ENCODE measurements at places on chromosomes 3 and 15.

- DNase-seq, result no peak
These were observed 236.2 kb downstream of the TLE3 start for GRCh38 chr15:69861331-69862171.

DNA sequence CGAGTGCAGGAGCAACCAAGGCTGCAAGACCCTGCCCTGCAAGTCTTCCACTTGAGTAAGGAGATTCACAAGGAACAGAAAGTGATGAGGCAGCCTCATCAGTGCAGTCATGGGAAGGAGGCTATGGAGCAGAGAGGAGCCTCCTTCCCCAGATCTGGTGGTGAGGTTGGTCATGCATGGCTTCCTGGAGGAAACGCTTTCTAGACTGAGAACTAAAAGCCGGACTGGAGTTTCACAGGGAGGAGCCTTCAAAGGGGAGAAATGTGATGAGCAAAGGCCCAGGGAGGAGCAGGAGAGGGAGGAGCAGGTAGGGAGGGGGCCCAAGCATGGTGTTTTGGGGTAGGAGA lies 139.9 kb downstream of the SRGAP3 start:
- DNase-seq, result no peak

- DNase-seq, result no peak
These were observed 61.1 kb upstream of the GPD1L start for GRCh38 chr3:32045091-32045915.

GRCh38 chr15:29844290-29844903 lies 22.1 kb upstream of the TJP1 start:
- DNase-seq, result no peak

DNA sequence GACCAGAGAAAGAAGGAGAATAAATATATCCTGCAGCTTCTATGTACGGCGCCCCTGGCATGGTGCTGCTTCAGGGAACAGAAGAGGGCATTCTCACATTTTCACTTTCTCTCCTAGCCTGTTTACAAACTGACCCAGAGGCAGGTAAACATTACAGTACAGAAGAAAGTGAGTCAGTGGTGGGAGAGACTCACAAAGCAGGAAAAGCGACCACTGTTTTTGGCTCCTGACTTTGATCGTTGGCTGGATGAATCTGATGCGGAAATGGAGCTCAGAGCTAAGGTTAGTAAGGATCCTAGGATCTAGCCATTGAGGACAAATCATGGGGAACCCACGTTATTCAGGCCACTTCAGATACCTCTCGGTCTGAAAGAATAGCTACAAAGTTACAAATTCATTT lies 26.4 kb downstream of the HACD3 start:
- no peak for DNase-seq

DNA sequence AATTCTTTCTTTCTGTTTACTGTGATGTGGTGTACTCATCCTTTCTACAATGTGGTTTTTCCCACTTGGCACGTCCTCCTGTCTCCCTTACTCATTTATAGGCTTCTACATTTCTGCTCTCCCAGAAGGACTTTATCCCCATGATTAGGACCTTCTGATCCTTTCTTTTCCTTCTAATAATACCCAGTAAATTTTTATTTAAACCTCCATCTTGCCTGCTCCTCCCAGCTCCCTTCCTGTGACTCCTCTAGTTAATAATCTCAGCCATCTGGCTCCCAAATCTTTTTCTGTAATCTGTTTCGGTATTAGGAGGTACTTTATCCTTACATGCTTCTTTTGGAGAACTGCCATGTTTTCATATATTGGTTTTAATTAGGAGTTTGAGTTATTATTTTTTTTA lies 11.2 kb upstream of the P2RY1 start:
- DNase-seq, result no peak

GRCh38 chr3:197368330-197368729 lies 69.9 kb upstream of the DLG1 start:
- no peak for DNase-seq

DNA sequence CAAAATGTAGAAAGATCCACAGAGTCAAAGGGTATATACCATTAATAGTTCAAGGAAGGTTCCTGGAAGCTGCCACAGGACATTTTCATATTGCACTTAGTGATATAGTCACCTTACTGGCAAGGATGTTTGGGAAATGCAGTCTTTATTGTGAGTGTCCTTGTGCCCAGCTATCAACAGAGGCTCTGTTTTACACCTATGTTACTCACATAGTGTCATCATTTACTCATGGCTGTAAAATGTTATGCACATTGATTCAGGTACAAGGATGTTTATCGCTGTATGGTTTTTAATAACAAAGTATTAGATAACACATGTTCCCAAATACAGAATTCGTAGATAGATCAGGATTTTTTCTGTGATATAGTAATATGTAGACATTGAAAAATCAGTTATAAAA lies 50.9 kb downstream of the ZPLD1 start:
- DNase-seq, result no peak

GRCh38 chr3:63478990-63479660 lies 173.3 kb upstream of the SNTN start:
- no peak for DNase-seq

- DNase-seq, result no peak
These were observed 68.7 kb upstream of the PRR23C start for GRCh38 chr3:139113231-139113992.

DNA sequence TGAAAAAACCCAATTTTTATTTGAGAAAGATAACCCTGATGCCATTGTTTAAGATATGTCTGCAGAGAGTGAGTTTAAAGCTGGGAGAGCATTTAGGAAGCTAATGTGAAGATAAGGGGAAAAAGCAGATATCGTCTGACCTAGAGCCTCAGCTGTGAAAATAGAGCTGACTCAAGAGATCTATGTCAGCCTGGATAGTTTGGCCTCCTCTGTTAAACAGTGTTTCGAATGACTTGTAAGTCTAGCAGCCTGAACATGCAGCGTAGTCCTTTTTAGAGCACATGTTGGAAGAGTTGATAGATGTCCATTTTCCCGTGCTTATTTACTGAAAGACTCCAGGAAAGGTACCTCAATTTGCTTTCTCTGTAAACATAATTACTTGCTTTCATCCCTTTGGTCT lies 48.1 kb downstream of the ALCAM start:
- no peak for DNase-seq

GRCh38 chr15:34501131-34501530 lies 63.5 kb upstream of the GOLGA8A start:
- no peak for DNase-seq
